ENCODE measurements at places on chromosomes 1 and 21. TPM values are rescaled to one million over a fixed set of nuclear protein-coding genes. Genes with fewer than 3 reads are reported as not detected.

ITLN2 gene
- 46.2 TPM for total RNA-seq

CHIA gene
- total RNA-seq, result not detected

DNA sequence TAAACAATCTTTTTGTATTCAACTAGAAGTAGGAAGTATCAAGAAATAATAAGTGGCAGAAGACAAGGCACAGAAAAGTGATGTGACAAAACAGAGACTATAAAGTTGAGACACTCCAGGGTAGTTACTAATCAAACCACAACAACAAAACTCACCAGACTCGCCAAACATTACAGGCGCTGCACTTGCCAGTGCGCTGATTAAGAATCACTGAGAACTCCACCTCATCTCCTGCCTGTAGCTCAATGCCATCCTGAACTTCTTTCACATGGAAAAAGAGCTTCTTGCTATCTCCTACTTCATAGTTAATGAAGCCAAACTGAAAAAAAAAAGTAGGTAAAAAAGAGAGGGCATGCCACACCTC lies 2.8 kb upstream of the NRAS start:
- DNase-seq, result no peak

DNA sequence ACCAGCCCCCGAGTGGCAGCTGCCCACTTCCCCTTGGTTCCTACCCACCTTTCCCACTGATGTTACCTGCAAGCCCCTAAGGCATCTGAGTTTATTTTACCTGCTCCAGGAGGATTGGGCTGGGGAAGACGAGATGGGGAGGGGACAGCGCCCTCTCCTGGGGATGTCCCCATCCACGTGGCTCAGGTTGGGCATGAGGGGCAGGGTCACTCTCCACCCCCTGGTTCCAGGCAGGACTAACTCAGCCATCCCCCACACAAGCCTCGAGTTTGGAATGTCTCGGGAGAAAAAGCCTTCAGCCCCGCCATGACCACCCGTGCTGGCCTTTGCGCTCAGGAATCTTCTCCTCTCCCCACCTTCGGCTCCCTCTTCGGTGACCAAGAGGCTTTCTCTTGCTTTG lies 90.0 kb downstream of the ARHGEF10L start:
- DNase-seq, result no peak

- DNase-seq, result peak; percentile 91
Observed at GRCh38 chr1:1019122-1019999, 559 bp upstream of the AGRN start.

DNA sequence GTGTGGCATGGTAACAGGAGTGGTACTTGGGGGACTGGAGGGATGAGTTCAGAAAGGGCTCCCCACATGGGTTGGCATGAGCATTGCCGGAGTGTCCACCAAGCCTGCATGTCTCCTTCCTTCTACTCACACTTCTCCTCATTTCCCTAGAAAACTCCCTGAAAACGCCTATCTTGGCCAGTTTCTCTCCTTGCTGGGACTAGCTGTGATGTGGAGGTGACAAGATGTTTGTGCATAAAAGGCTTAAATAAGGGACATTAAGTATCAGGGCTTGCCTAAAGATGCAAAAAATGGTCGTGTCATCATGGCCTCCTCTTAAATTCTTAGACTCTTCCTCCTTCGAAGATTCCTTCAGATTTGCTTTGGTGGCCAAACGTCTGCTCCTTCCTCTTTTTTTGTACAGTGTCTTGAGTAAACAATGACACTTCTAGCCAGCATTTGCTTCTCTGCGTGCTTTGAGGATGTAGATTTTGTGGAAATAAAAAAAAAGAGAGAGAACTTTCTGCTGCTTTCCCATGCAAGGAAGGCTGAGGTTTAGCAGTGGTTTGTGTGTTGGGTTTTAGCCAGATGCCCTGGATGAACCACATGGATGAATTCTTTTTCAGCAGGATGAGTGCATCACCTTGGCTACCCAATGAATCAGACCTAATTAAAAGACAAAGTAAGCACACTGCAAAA lies 239.1 kb upstream of the IRF2BP2 start:
- DNase-seq, result no peak

- no peak for DNase-seq
Observed at GRCh38 chr1:169193191-169193850, 86.8 kb downstream of the ATP1B1 start.

- DNase-seq, result no peak
Observed at GRCh38 chr1:12448746-12449177, 169.2 kb downstream of the DHRS3 start.

GRCh38 chr21:42227909-42228708 lies 9.2 kb downstream of the ABCG1 start:
- peak; percentile 98 for DNase-seq

DNA sequence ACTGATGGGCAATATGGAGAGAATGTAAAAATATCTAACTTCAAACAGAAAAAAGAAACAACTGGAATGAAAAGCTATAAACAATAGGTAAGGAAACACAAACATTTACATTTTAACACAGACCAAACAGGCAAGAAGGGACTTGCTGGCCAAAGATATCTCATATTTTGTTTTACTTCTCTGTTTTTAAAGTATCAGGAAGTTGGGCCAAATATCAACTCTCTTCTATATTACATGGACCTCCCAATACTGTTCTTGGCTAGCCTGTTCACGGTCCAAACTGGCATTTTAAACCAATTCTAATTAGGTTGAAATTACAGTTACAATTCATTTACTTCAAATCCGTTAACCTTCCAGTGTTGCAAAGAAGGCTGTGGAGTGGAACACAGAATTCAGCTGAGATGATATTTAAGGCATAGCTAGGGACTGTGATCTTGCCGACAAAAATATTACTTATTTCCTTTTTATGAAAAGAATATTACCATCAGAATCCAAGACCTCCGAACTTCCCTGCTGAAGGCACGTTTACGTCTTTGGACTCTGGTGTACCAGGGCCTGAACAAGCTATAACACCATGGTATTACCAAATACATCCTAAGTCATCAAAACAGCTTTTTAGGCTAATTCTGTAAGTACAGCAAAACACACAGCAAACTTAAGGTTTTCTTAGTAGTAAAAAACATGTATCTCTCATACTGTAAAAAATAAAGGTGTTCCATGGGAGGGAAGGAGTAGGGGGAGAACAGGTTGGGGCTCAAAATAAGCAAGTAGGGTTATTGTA lies 165.4 kb downstream of the RUNX1 start:
- no peak for DNase-seq

GRCh38 chr1:197402189-197402588 lies 134.1 kb downstream of the CRB1 start:
- DNase-seq, result no peak

DNA sequence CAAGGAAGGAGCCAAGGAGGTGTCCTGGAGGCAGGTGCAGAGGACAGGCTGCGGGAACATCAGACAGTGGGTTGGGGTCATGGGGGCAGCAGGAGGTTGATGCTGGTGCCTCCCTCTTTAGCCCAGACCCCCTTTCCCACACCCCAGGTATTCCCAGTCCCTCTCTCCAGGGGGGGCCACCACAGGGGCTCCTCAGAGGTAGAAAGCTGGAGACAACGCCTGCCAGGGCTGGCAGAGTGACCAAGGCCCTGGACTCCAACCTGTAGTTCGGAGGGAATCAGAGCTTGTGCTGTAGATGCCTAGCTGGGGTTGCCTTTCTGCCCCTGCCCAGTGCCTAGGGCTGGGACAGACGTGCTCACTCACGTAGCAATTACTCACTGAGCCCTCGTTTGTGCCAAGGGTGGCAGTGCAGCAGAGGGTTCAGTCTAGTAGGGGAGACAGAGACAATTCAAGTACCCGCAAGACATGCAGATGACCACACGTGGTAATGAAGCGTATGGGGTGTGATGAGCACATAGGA lies 148.2 kb downstream of the PTPRU start:
- peak; percentile 10 for DNase-seq

DNA sequence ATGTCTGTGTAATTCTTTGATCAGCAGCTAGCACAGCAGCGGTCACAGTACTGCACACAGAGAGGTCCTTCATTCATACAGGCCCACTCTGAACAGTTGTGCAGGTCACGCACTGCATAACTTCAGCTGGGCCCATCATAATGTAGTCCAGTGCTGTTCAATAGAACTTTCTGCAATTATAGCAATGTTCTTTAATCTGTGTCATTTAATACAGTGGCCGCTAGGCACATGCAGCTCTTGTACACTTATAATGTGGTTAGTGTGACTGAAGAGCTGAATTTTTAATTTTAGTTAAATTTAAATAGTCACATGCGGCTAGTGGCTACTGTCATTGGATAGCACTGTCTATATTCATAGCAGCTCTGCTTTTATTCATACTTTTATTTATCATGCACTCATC lies 48.7 kb upstream of the NFASC start:
- DNase-seq, result no peak

- no peak for DNase-seq
Observed at GRCh38 chr1:109649491-109649914, 6.4 kb upstream of the GSTM4 start.
